ENCODE measurements at places on chromosomes 6 and 20. TPM values are rescaled to one million over a fixed set of nuclear protein-coding genes. Genes with fewer than 3 reads are reported as not detected.
A peak's percentile ranks its signal among the peaks of the same experiment; 100 is the strongest.

DNA sequence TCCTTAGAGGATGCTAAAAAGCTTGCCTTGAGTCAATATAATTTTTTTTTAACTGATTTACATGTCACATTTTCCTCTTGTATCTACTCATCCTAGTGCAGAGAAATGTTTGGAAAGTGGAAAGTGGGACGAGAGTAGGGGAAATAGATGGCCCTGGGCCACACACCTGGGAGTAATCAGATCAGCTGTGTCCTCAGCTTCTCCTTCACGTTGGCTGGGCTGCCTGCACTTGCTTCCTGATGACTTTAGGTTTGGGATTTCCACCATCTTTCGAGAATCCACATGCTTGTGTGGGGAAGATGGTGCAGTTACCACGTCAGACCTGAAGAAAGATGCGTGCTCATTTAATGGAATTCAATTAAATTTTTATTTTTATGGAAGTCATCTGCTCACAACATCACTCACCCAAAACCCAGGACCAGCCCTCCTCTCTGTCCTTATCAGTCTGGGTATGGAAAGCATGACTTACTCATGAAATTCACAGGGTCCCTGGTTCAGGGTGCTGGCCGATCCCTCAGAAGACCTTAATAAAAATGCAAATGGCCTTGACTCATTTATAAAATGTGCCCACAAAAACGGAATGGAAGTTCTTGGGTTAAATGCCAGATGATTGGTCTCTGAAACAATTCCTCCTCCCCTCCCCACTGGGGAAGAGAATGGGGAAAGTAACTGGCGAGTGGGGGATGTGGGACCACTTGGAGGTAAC, 74.5 kb upstream of the TIAM2 start:
- no peak overlapping the region for H3K4me3 ChIP-seq
- no peak overlapping the region for H3K27ac ChIP-seq
- DNase-seq: no peak
- H3K36me3 ChIP-seq: no peaks in the 10 kb centered on the region

DNA sequence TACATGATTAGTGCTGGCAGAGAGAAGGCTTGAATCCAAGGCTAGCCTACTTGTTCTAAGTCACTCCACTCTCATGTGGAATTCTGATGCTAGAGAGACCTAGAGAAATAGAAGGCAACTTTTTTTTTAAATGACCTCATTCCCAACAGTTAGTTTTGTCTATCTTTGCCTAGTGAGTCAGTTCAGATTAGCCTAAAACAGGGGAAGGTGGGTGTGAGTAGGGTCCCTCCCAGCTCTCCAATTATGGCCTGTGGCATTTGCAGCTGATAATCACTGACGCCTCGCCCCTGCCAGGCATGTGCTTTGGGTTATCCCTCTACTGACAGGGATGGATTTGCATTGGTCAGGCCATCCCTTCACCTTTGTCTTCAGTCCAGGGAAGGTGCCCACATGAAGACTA, 13.6 kb downstream of the TXLNB start:
- H3K27me3 ChIP-seq: no peaks in the 10 kb centered on the region
- DNase-seq: peak; percentile 53
- H3K27ac ChIP-seq: no peak overlapping the region
- no peaks in the 10 kb centered on the region for H3K4me1 ChIP-seq
- H3K36me3 ChIP-seq: no peaks in the 10 kb centered on the region

GRCh38 chr6:90406142-90406794, 109.6 kb upstream of the BACH2 start:
- H3K4me3 ChIP-seq: no peak overlapping the region
- no peaks in the 10 kb centered on the region for H3K36me3 ChIP-seq
- H3K27ac ChIP-seq: no peak overlapping the region
- H3K27me3 ChIP-seq: peaks cover 2% of the 10 kb centered on the region

- DNase-seq: peak; percentile 39
- H3K4me1 ChIP-seq: peaks cover 5% of the 10 kb centered on the region
- H3K27me3 ChIP-seq: no peaks in the 10 kb centered on the region
- no peak overlapping the region for H3K4me3 ChIP-seq
These were observed 75.1 kb downstream of the CARMIL1 start for GRCh38 chr6:25354078-25354932.

DNA sequence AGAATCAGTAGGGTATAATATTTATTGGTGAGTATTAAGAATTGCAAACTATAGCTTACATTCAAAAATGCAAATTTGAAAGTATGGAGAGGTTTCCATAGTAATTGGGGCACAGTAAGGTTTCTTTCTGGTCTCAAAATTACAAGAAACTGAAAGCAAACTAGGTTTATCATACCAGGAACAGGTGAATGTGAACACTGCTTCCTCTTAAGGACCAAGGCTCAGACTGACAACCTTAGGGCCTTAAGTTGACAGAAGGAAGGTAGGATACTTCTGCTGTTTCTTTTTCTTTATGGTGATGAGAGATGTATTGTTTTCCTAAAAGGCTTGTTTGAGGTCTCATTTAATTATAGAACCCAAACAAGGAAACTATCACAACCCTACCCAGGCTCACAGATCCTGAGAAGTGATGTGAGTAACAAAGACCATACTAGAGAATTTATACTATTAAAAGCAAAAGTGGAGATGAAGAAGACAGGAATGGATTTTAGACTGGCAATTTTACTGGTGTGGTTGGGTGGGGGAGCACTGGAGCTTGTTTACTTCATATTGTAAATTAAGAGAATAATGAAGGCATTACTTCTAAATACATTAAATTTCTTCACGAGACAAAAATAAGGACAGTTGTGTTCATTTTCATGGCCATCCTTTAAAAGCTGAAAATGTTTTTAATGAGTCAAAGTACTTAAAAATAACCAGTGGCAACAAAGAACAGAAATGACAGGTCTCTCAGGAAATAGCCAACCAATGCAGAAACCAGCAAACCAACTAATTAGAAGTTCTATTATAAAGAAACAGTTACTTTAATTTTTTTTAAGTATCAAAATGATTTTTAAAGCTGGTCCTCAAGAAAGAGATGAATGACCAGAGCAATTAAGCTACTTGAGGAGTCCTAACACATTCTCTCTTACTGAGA, 21.3 kb downstream of the STAU1 start:
- H3K27me3 ChIP-seq: no peaks in the 10 kb centered on the region
- H3K4me3 ChIP-seq: no peak overlapping the region
- no peak overlapping the region for H3K27ac ChIP-seq
- H3K4me1 ChIP-seq: peaks cover 4% of the 10 kb centered on the region

- H3K4me1 ChIP-seq: no peaks in the 10 kb centered on the region
- DNase-seq: no peak
- H3K36me3 ChIP-seq: no peaks in the 10 kb centered on the region
- H3K27ac ChIP-seq: no peak overlapping the region
- peaks cover 21% of the 10 kb centered on the region for H3K27me3 ChIP-seq
- no peak overlapping the region for H3K4me3 ChIP-seq
These were observed 56.9 kb upstream of the NXT1 start for GRCh38 chr20:23293689-23294088.

DNA sequence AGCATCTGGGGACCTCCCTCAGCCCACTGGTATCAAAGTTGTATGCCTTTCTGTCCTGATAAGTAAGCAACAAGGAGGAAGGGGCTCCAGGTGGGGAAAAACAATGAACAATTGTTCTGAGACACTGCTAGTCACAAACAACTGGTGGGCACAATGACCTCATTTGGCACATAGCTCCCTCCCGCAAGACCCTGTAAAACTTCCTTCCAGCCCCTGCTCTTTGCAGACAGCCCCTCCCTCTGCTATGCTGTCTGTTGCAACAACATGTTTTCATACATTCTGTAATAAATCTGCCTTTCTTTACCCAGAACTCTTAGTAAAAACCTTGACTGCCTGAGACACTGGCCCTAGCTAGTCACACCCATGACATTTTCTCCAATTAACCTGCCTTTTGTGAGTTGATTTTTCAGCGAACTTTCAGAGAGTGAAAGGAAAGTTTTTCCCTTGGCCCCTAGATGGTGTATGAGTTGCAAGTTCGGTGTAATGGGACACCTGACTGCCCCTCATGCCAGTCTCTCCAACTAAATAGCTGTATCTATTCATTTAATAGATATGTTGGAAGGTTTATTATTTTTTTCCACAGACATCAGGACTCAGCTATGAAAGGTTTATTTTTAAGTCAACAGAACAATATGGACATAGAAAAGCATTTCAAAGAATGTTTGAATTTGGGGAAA, 142.3 kb upstream of the SLC22A16 start:
- peak; percentile 28 for DNase-seq
- H3K36me3 ChIP-seq: peaks cover 8% of the 10 kb centered on the region

- H3K27me3 ChIP-seq: no peaks in the 10 kb centered on the region
- no peak overlapping the region for H3K4me3 ChIP-seq
- peak overlapping the region; percentile 79 for H3K27ac ChIP-seq
- H3K36me3 ChIP-seq: no peaks in the 10 kb centered on the region
- H3K4me1 ChIP-seq: peaks cover 24% of the 10 kb centered on the region
- peak; percentile 52 for DNase-seq
These were observed 1.4 kb downstream of the RAET1E start for GRCh38 chr6:149896491-149896890.

DNA sequence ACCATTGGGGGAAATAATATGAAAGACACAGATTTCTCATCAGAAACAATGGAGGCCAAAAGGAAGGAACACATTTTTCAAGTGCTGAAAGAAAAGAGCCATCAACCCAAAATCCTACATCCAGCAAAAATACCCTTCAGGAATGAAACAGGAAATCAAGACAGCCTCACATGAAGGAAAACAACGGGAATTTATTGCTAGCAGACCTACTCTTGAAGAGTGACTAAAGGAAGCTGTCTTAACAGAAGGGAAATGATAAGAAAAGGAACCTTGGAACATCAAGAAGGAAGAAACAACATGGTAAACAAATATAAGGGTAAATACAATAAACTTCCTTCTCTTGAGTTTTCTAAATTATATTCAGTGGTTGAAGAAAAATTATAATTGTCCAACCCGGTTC, 44.2 kb downstream of the RNF24 start:
- no peak for DNase-seq
- H3K27me3 ChIP-seq: no peaks in the 10 kb centered on the region
- peaks cover 9% of the 10 kb centered on the region for H3K36me3 ChIP-seq
- H3K4me3 ChIP-seq: no peak overlapping the region
- no peak overlapping the region for H3K27ac ChIP-seq

- DNase-seq: peak; percentile 34
- H3K4me1 ChIP-seq: no peaks in the 10 kb centered on the region
- H3K36me3 ChIP-seq: no peaks in the 10 kb centered on the region
- no peak overlapping the region for H3K27ac ChIP-seq
These were observed 81.3 kb upstream of the CD93 start for GRCh38 chr20:23167431-23167830.

GRCh38 chr6:111767752-111768430, 105.4 kb downstream of the FYN start:
- no peaks in the 10 kb centered on the region for H3K27me3 ChIP-seq
- peaks cover 3% of the 10 kb centered on the region for H3K36me3 ChIP-seq
- peaks cover 17% of the 10 kb centered on the region for H3K4me1 ChIP-seq

DNA sequence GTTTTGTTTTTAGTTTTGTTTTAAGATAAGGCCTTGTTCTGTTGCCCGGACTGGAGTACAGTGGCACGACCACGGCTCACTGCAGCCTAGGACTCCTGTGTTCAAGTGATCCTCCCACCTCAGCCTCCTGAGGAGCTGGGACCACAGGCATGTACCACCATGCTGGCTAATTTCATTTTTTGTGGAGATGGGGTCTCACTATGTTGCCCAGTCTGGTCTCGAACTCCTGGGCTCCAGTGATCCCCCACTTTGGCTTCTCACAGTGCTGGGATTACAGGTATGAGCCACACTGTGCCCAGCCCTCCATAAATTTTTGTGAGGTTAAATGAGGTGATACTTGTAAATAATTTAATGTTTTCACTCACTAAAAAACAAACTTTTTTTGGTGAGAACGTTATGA, 76.6 kb downstream of the ARID1B start:
- no peak overlapping the region for H3K27ac ChIP-seq
- 0 out of 2 replicates have a peak, but pooled peaks cover 2% of the 10 kb centered on the region for H3K4me1 ChIP-seq
- H3K4me3 ChIP-seq: no peak overlapping the region
- H3K27me3 ChIP-seq: no peaks in the 10 kb centered on the region
- DNase-seq: no peak
- H3K36me3 ChIP-seq: no peaks in the 10 kb centered on the region

GRCh38 chr6:106748547-106749207, 119.3 kb downstream of the QRSL1 start:
- H3K27me3 ChIP-seq: 0 out of 2 replicates have a peak, but pooled peaks cover 1% of the 10 kb centered on the region
- no peaks in the 10 kb centered on the region for H3K4me1 ChIP-seq
- no peak overlapping the region for H3K27ac ChIP-seq
- DNase-seq: no peak

GRCh38 chr6:34986845-34987246, 97.8 kb downstream of the ANKS1A start:
- 0 out of 2 replicates have a peak, but pooled peaks cover 4% of the 10 kb centered on the region for H3K36me3 ChIP-seq
- H3K27me3 ChIP-seq: no peaks in the 10 kb centered on the region
- peaks cover 5% of the 10 kb centered on the region for H3K4me1 ChIP-seq
- no peak overlapping the region for H3K27ac ChIP-seq
- no peak overlapping the region for H3K4me3 ChIP-seq
- DNase-seq: peak; percentile 84

GRCh38 chr20:9353180-9353915, 161.0 kb upstream of the LAMP5 start:
- peaks cover 12% of the 10 kb centered on the region for H3K4me1 ChIP-seq
- H3K27me3 ChIP-seq: no peaks in the 10 kb centered on the region

GRCh38 chr20:31704225-31705119, 18.2 kb downstream of the BCL2L1 start:
- H3K27ac ChIP-seq: peak overlapping the region; percentile 11
- peak; percentile 66 for DNase-seq

DNA sequence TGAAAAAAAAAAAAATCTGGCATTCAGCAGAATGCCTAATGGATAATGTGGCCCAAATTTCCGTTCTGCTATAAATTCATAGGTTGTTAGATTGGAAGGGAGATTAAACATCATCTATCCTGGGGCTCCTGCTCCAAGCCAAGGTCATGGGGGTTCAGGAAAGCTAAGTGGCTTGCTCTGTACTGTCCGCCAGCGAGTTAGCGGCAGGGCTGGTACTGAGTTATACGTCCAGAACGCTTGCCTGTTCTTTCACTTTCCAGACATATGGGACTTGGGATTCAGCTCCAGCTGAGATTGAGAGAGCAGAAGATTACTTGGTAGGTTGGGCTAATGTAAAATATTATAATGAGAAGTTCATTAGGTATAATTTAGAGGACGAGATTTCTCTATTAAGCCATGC, 858 bp downstream of the RWDD1 start:
- no peaks in the 10 kb centered on the region for H3K4me1 ChIP-seq
- H3K36me3 ChIP-seq: no peaks in the 10 kb centered on the region
- H3K27me3 ChIP-seq: no peaks in the 10 kb centered on the region
- H3K4me3 ChIP-seq: peak overlapping the region; percentile 81
- peak; percentile 55 for DNase-seq

- peaks cover 15% of the 10 kb centered on the region for H3K4me1 ChIP-seq
- H3K36me3 ChIP-seq: peaks cover 4% of the 10 kb centered on the region
- no peak within 1 kb of the TSS for H3K4me3 ChIP-seq
- H3K27ac ChIP-seq: peak within 1 kb of the TSS; percentile 92
- no peaks in the 10 kb centered on the region for H3K27me3 ChIP-seq
These were observed at the start of gene GPSM3 for GRCh38 chr6:32192608-32193039. Gene GPSM3, minus strand, starts transcription at chr6:32192643. Its CDS starts 130 bp downstream, at chr6:32192513.

The TFAP2C gene
- 0.05 TPM for polyA plus RNA-seq

The MAPK13 gene
- 2.8 TPM for polyA plus RNA-seq

The CBLN4 gene
- polyA plus RNA-seq: not detected

The LHFPL5 gene
- polyA plus RNA-seq: not detected

The C20orf204 gene
- polyA plus RNA-seq: 0.11 TPM

The TCP11 gene
- polyA plus RNA-seq: 0.30 TPM

The ADAM33 gene
- 1.7 TPM for polyA plus RNA-seq

The EPB41L1 gene
- 33.7 TPM for polyA plus RNA-seq

Data from IMR-90 (cell line).